ENCODE measurements at places on chromosomes 5 and 9.

DNA sequence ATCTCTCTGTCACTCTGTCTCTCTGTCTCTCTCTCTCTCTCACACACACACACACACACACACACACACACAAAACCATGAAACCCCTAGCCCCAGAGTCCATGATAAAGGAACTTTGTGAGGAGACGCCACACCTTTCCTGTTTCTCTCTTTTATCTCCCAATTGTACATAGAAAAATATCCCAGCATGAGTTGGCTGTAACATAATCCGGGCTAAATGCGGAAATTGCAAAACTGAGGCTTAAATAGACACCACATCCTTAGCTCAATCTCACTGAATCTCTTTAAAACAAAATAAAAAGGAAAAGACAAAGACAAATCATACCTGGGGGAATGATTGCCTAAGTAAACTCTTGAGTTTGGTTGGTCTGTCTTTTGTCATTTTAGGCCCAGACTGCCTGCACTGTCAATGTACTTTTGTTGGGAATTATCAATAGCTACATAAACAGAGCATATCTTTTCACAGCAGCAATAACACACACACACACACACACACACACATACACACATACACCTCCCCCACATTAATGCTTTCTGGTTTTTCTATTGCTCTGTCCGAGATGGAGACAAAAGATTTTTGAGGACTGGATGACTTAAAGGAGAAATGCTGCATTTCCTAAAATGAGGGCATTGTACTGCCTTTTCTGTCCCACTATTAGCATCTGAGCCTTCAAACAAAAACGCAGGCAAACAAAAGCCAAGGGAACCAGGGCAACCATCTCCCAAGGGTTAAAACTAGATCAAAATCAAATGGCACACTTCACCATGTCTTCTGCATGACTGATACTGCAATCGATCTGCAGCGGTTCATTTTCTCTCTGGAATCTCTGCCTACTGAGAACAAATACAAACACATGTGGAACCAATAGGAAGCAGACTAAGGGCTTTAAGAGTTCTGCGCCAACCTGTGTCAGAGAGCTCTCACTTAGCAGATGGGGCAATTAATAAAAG lies 321.5 kb downstream of the NFIB start:
- no peak for DNase-seq

DNA sequence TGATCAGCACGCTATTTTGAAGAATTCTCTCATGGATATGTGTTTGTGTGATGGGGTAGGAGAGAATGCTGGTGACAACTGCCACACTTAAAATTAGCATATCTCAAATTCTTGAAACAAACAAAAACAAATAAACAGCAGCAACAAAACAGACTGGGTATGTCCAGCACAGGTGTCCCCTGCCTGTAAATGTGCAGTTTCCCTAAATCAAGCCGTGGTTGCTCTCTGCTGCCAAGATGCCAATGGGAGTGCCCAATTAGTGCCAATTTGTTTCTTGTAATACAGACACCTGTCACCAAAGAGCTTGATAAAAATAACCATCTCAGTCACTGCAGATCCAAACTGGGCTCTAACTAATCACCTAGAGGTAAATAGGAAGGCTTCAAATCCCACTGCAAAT lies 144.2 kb upstream of the SMARCA2 start:
- no peak for DNase-seq

DNA sequence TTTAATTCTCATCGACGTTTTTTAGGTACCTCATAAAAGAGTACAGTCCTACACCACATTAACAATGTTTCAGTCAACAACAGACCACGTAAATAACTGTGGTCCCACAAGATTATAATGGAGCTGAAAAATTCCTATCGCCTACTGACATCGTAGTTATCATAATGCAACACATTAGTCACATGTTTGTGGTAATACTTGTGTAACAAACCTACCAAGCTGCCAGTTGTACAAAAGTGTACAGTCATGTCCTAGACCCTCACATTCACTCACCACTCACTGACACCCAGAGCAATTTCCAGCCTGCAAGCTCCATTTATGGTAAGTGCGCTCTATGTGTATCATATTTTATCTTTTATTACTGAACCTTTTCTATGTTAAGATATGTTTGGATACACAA lies 16.8 kb downstream of the GNAQ start:
- DNase-seq: peak; percentile 76

- peak; percentile 22 for DNase-seq
Observed at GRCh38 chr9:93592008-93592642, 15.7 kb downstream of the PHF2 start.

DNA sequence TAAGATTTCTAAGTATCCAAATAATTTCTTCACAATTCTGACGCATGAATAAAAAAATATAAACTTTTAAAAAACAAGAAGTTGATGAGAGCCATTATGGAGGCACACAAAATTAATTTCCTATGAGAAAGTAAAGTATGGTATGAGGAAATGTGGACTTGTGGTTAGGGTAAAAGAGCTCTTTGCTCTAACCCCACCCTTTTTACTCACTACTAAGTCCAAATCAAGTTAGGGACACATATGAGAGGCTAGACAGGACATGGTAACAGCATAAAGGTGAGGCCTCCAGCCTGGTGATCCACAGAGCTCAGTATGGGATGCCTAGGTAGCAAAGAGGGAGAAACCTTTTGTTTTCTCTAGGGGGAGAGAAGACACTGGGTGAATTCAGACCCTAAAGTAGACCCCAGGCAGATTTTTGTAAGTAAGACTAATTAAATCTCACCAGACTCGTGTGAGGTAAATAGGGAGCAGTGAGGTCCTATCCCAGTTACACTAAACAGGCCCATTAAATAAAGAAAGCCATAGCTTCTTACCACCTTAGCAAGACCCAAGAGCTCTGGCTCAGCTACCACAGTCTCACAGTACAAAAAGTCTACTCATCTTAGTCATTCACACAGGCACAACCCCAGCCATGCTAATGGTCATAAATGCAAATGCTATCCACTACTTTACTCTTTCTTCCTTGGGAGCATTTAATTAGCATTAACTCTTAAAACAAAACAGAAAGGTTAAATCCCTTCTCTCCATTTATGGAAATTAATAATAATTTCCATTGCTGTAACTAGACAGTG lies 42.6 kb downstream of the MLLT3 start:
- DNase-seq: no peak

GRCh38 chr5:96572864-96573512 lies 89.2 kb upstream of the CAST start:
- peak; percentile 98 for DNase-seq

GRCh38 chr5:43168175-43168574 lies 23.9 kb upstream of the NIM1K start:
- no peak for DNase-seq

- DNase-seq: peak; percentile 20
Observed at GRCh38 chr9:115071176-115071575, 46.8 kb downstream of the TNC start.

- DNase-seq: no peak
Observed at GRCh38 chr5:124647352-124647751, 99.1 kb downstream of the ZNF608 start.

- no peak for DNase-seq
Observed at GRCh38 chr9:93680443-93681268, 104.3 kb downstream of the PHF2 start.

DNA sequence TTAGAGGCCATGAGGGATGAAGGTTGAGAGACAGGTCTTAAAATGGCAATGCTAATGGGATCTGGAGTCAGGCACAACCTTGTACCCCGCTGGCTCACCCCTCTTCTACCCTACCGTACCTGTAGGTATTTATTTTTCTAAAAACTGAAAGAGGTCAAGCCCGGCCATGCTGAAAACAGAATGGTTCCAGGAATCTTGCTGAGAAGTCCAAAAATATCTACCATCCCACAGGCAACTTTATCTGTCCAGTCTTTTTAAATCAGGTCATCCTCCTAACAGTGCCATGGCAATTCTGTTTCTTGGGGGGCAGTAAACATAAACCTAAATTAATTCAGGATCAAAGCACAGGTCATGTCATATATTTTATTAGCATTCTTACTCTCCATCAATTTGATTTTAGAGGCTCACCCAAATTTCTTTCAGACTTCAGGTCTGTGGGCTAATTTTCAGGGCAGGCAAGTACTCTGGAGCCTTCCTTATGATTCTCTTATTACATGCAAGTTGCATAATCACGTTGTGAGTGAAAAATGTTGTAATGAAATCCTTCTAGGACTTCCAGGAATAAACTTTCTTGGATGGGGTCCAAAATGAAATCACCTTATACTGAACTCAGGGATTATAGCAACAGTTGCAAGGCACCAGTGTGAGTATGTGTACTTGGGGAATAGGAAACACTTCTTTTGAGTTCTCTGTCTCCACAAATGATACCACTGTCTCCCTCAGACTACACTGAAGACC lies 102.7 kb upstream of the NREP start:
- peak; percentile 89 for DNase-seq

GRCh38 chr5:88883836-88884607 lies 1.0 kb upstream of the MEF2C start:
- DNase-seq: peak; percentile 72

DNA sequence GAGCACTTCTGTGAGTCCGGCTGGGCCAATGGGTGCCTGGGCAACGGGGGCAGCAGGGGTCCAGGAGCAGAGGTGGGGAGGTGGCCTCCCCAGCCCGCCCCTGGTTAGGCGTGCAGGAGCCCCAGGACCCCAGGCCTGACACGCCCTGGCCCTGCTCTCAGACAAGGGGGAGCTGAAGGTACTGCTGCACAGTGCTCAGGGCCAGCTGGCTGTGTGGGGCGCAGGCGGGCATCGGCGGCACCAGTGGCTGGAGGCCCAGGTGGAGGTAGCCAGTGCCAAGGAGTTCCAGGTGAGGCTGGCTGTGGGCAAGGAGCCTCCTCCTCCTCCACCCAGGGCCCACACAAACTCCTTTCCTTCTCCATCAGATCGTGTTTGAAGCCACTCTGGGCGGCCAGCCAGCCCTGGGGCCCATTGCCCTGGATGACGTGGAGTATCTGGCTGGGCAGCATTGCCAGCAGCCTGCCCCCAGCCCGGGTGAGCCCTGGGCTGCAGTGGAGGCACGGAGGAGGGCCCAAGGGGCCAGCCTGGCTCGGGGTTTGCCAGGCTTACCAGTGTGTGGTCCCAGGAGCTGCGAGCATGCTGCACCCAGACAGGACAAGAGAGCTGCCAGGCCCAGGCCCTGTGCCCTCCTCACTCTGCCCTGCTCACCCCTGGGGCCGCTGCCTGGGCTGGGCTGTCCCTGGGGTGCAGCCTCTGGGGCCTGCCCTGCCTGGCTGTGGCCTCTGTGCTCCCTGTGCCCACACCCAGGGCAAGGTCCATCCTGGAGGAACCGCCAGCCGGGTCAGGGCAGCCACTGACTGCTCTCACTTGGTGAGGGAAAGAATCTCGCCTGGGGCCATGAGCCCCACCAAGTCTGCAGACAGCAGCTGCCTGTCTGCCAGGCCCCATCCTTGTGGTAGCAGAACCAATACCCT lies 7.0 kb downstream of the MAMDC4 start:
- no peak for DNase-seq

GRCh38 chr9:128901822-128902221 lies 19.0 kb upstream of the PHYHD1 start:
- no peak for DNase-seq

DNA sequence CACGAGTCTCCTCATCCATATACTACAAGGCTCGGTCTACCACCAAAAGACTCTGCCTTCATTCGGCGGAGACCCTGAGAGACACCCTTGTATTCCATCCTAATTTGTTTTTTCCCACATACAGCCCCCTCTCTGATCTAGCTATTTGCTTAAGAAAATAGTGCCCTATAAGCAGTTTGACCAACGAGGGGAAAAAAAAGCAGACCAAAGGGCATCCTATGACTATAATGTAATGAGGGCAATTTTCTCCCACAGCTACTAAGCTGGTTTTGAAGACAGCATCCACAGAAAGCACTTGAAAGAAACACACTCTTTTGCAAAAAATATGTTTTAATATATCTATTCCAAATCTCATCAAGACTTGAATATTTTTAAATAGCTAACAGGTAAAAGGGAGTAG lies 147.8 kb downstream of the MLLT3 start:
- no peak for DNase-seq

DNA sequence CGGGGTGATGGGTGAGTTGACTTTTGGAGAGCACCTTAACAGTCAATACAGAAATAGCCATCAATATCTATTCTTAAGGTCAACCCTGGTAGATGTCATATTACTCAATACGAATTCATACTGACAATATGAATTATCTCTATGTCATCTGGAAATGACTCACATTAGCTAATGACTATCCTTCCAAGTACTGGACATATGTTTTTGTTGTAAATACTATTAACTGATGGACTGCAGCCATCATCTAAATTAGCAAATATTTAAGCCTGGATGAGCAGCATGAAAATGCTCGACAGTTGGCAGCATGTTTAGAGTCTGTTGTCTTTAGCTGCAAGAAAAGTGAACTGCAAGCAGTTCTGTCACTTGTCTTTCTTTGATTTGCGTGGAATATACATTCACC lies 19.6 kb upstream of the ISOC1 start:
- DNase-seq: peak; percentile 38

GRCh38 chr5:60076746-60077145 lies 183.2 kb upstream of the PDE4D start:
- DNase-seq: no peak

GRCh38 chr9:124835026-124835557 lies 18.2 kb upstream of the WDR38 start:
- peak; percentile 83 for DNase-seq

DNA sequence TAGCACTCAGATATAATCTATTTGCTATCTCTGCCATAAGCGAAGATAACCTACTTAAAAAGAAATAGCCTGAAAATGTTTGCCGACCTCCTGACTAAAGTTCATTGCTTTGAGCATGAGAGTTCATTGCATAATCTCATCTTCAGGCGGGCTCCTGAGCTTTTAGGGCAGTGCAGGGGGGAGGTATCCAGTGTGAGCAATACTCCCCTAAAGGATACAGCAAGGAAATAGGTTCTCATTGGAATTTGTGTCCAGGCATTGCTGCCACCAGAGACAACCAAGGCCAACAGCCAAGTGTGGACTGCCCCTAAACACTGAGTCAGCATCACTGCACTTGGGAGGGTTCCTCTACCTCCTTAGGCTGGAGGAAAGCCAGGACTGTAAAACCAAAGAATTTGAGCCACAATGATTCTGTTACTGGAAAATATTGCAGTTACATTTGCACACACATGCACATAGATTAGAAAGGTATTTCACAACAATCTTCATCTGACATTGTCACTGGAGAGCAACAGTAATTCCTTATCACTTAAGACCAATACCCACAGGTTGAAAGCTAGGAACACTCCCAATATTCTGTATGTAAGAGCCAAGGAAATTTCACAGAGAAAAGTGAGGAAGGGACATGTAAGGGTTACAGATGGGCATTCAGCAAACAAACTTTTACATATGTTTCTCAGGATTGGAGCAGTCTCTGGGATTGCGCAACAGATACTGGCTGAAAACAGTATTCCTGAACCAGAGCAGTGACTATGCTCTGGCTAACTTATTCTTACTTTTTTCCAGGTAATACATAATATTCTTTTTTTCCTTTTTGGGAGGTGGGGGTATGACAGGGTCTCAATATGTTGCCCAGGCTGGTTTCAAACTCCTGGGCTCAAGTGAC lies 98.6 kb upstream of the TLE1 start:
- DNase-seq: peak; percentile 98

GRCh38 chr5:41445937-41446563 lies 64.4 kb downstream of the PLCXD3 start:
- DNase-seq: peak; percentile 3

GRCh38 chr5:142545650-142546322 lies 140.1 kb downstream of the FGF1 start:
- peak; percentile 85 for DNase-seq

- peak; percentile 14 for DNase-seq
Observed at GRCh38 chr9:99231711-99232110, 9.6 kb downstream of the SEC61B start.

Data from fibroblast of skin of right biceps (primary cell).